ENCODE measurements at places on chromosomes 12 and 14.

- DNase-seq, result no peak
These were observed 60.3 kb downstream of the PHLDA1 start for GRCh38 chr12:75971253-75971652.

- no peak for DNase-seq
These were observed 248.6 kb downstream of the ZFP36L1 start for GRCh38 chr14:68544081-68544892.

- no peak for DNase-seq
These were observed 39.5 kb upstream of the LRRK2 start for GRCh38 chr12:40185303-40185693.

GRCh38 chr14:101254805-101255764 lies 306.2 kb upstream of the DIO3 start:
- DNase-seq, result no peak

- DNase-seq, result no peak
These were observed 9.2 kb upstream of the LBHD2 start for GRCh38 chr14:103074729-103075367.

- DNase-seq, result no peak
These were observed 12.0 kb upstream of the GALNT6 start for GRCh38 chr12:51403159-51403558.

- DNase-seq, result peak; percentile 73
These were observed 78.6 kb downstream of the CCDC60 start for GRCh38 chr12:119412811-119413794.

DNA sequence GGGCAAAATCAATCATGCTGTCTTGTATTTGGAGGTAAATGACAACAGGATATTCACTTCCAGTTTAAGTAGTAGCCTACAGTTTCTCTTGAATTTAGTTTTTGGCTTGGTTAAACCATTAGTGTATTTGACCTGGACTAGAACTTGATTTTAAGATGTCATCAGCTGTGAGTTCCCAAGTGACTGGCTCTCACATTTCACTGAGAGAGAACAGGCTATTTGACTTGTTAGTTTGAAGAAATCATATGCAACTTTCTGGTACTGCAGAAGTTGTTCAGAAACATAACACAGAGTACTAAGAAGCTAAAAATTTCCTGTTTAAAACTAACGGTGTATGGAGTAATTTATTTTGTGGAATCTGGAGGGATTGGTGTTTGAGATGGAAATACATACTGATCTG lies 22.3 kb downstream of the MNAT1 start:
- DNase-seq, result peak; percentile 7

DNA sequence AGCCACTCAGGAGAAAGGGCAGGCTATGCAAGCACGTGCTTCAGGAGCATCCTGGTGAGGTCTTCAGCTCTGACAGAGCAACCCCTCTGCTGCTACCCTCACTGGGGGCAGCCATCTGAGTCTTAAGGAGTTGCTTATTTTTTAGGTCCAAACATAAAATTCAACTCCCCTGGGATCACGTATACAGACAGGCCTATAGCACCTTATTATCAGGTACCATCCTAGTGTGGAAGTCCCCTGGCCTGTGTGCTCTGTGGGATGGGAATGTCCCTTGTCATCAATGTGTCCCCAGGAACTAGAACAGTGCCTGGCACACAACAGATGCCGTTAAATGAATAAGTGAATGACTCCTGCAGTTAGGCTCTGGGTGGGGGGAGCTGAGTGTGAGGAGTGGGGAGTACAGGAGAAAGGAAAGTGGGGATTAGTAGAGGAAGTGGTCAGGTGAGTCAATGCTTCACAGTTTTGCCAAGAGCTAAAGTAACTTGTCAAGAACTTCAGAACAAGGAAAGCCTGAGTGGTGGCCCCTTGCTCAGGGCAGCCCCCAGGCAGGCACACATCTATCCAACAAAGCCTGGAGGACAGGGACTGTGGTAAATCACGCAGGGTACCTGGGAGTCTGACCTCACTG lies 33.5 kb downstream of the DAD1 start:
- no peak for DNase-seq

DNA sequence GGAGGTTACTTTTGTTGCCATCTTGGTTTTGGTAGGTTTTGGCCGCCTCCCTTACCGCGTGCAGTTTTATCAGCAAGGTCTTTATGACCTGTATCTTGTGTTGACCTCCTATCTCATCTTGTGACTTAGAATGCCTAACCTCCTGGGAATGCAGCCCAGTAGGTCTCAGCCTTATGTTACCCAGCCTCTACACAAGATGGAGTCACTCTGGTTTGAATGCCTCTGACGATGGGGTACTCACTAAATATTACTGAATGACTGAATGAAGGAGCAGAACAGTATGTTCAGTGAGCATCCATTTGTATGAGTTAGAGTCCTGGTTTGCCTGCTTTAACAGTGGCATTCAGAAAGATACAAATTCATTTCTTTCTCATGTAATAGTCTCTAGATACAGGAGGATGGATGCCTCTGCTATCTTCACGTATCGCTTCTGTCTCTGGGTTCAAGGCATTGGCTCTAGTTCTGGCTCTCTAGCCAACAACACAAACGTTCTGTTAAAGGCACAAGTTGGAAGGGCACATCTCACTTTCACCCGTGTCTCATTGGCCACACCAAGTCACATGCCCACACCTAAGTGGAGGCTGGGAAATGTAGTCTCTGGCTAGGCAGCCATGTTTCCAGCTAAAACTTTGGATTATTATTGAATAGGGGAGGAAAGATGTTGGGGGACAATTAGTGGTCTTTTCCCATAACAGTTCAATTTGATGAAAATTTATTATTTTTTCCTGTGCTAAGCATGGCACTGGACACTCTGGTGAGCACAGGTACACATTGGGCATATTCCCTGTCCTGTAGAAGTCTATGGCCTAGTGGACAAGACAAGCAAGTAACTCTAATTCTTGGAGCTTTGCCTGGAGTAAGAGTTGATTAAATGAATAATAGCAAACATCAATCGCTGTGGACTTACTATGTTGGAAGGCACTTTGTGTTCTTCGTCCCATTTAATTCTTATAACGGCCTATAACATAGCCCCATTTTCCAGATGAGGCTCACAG lies 75.2 kb upstream of the RPH3A start:
- DNase-seq, result peak; percentile 14

DNA sequence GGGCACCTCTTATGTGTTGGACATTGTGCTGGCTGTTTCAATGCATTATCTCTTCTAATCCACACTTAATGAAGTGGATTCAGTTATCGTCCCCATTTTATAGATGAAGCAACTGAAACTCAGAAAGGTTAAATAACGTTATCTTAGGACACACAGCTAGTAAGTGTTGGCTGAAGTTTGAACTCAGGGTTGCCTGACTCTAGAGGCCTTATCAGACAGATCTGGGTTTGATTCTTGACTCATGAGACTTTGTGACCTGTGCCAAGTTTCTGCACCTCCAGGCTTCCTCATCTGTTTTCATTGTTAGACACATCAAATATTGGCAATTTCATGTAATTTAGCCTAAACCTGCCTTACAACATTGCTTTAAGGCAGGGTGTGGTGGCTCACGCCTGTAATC lies 18.2 kb upstream of the IRF2BPL start:
- no peak for DNase-seq

Data from dermis microvascular lymphatic vessel endothelial cell (primary cell).